ENCODE measurements at places on chromosomes 2 and 18.

DNA sequence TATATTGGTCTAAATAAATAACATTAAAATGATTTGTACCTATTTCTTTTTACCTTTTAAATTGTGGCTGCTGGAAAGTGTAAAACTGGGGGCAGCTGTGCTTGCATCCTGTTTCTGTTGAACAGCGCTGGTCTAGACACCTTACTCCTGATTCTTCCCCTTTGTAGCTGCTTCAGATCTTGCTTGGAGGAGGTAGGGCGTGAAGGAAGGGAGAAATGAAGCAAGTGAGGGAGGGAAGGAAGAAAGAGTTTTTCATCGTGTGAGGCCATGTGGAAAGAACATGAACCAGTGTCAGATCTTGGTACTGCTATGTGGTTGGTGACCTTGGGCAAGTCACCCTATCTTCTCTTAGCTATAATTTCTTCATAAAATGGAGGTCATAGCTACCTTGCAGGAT is 89.0 kb upstream of the SEC11C start:
- no peak for DNase-seq

DNA sequence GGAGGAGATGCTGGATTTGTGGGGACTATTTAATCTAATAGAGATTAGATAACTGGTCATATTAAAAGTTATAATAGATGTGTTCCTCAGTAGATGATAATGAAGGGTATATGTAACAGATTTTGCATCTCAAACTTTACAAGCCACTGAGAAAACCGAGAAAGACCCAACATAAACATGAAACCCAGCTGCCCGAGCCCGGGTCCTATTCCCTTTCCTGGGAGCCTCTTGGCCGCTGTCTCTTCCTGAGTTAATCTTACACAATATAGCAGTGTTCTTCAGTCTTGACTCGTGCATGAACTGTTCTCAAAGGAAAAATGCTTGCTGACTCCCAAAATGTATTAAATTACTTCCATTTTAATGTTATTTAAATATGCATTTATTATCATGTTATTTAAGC is 94.5 kb downstream of the COPS8 start:
- no peak for DNase-seq

GRCh38 chr18:56910967-56911366 is 235.9 kb upstream of the BOD1L2 start:
- no peak for DNase-seq

DNA sequence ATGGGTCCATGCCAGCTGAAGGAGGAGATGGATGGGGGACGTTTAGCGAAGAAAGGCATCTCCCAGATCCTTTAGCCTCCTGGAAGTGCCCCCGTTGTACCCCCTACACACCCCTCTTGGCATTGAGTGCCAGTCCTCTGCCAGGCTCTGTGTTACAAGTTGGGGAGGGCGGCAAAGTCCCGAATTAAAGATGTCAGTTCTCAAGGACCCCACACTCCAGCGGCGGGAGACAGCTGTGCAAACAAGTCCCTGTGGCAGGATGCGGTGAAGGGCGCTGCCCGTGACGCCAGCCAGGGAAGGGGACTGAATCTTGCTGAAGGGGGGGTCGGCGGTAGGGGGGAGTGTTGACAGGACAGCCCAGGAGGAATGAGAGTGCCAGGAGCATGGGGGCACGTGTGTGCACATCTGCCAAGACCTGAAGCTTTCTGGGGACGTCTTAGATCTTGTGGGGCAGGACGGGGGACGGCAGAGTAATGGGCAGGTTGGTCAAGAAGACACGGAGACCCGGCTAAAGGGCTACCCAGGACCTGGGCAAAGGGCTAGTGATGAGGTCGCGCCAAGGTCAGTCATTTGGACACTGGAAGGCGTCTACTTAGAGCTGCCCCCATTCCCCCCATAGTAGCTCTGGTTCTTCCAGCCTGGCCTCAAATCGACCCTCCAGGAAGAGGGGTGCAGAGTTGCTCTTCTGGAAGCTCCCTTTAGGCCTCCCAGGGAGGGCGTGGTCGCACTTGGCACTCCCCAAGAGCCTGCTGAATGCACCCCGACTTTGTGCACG is 2.8 kb upstream of the CTDSP1 start:
- peak; percentile 66 for DNase-seq

GRCh38 chr18:7185701-7186100 is 45.2 kb upstream of the LRRC30 start:
- no peak for DNase-seq

DNA sequence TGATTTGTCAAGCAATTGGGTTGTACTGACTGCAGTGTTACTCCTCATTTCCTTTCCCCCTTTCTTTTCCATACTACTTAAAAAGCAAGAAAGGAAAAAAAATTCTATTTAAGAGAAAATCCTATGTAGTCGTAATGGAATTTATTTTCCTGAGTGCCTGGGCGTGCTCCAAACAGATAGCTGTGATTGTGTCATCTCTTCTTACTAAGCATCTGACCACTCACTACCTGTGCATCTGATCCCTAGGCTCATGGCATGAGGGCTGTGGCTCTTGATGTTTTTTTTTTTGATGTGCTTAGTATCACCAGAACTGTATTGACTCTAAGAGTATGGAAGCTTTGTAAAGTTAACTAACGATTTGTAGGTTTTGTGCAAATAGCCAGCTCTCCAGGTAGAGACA is 19.0 kb downstream of the CRIM1 start:
- no peak for DNase-seq

- DNase-seq: no peak
Measured at GRCh38 chr2:3451926-3452671, 67.2 kb downstream of the ADI1 start.

- no peak for DNase-seq
Measured at GRCh38 chr2:211434773-211435172, 878.4 kb downstream of the CPS1 start.

DNA sequence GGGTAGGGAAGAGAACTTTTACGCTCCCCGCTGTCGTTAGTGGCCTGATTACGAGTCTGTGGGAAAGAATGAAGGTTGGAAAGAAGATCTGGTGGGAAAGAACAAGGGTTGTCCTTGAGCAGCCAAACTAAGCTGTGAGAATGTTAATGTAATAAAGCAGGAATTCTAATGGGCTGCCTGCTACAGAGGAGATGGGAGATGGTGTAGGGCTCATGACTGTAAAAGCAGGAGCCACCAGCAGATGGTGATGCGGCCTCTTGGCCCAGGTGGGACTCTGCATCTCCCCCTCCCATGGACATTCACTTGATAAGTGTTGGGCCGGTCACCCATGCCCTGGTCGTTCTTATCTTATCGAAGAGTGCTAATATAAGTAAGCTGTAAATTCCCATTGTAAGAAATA is 150.0 kb downstream of the NEDD4L start:
- no peak for DNase-seq

DNA sequence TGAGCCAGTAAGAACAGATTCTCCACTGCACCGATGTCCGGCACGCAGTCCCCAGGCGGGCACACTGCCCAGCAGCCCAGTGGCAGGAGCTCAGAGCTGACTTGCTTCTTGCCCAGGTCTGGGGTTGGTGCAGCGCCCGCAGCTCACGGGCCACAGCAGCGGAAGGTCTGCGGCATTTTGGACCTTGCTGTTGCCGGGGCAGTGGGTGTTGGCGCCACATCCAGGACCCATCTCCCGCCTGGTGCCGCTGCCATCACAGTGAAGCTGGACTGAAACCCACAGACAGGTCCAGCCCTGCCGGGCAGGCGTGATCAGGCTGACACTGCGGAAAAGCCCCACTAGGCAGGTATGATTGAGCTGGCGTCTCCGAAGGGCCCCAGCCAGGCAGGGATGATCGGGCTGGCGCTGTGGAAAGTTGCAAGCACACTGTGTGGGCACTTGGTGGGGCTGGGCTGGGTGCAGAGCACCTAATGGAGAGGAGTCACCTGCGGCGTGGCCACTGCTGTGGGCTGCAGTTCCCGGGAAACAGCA is 75.5 kb downstream of the SLC66A2 start:
- no peak for DNase-seq

GRCh38 chr2:161416708-161417437 is 776 bp downstream of the TBR1 start:
- DNase-seq: no peak

GRCh38 chr2:206275312-206276055 is 1.0 kb downstream of the ZDBF2 start:
- peak; percentile 54 for DNase-seq

DNA sequence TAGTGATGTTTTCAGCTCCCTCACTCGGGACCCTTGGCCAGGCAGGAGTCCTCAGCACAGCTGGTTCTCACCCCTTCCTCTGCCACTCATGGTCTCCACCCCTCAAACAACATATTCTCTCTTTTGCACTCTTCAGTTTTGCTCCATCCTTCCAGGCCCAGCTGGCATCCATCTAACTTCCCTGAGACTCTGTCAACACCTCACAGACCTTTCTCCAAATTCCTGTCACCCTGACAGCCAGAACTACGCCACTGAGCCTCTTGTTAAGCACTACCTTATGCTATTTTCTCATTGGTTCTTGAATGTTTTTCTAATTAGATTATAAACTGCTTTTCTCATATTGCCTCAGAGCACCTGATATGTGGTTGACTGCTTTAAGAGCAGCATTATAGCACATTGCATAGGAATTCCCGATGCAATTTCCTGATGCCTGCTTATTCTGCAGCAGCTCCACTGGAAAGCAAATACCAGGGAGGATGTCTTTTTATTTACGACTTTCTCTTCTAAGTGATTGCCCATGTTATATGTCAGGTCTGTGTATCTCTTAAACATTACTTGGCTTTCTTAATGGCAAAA is 12.4 kb upstream of the INO80C start:
- DNase-seq: no peak

DNA sequence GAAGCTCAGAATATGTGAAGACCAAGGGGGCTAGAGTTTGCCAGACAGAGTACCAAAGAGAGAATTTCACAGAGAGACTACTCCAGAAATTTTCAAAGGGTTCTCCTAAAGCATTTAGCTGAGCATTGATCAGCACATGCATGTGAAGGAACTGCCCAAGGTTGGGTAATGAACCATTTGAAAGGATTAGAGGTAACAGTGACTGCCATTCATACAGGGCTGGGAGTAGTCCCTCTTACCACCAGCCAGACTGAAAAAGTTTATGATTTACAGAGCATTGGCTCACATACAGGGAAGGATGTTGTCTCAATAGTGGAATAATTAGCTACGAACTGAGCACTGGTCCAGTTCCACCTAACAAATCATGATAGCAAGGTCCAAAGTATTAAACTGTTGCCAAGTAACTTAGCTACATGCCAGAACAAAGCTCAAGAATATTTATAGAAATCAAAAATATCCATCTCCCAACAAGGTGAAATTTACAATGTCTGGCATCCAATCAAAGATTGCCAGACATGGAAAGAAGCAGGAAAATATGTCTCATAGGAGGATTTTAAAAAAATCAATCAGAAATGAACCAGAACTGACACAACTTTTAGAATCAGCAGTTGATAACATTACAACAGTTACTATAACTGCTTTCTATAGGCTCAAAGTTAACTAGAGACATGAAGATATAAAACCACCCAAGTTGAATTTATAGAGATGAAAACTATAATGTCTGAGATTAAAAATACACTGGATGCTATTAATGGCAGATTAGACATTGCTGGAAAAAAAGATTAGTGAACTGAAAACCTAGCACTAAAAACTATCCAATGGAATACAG is 25.7 kb upstream of the RNF103 start:
- DNase-seq: no peak

GRCh38 chr2:47560107-47560819 is 157.3 kb downstream of the MSH2 start:
- no peak for DNase-seq

GRCh38 chr2:241211276-241211675 is 22.8 kb downstream of the ANO7 start:
- DNase-seq: no peak

DNA sequence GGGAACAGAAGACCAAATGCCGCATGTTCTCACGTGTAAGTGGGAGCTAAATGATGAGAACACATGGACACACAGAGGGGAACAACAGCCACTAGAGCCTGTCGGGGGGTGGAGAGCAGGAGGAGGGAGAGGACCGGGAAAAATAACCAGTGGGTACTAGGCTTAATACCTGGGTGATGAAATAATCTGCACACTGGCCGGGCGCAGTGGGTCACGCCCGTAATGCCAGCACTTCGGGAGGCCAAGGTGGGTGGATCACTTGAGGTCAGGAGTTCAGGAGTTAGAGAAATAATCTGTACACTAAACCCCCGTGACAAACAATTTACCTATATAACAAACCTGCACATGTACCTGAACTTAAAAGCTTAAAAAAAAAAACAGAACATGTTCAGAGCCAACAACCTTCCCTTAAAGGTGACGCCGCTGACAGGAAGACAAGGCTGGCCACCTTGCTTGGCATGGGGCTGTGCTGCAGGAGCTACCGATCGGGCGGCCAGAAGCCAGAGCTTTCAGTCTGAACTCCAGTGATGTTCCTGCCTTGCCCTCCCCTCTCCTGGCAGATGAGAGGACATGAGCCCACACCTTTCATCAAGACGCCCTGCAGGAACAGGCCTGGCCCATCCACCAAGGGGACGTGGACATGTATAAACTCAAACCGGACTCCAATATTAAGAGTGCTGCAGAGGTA is 11.2 kb downstream of the SLC66A2 start:
- no peak for DNase-seq

DNA sequence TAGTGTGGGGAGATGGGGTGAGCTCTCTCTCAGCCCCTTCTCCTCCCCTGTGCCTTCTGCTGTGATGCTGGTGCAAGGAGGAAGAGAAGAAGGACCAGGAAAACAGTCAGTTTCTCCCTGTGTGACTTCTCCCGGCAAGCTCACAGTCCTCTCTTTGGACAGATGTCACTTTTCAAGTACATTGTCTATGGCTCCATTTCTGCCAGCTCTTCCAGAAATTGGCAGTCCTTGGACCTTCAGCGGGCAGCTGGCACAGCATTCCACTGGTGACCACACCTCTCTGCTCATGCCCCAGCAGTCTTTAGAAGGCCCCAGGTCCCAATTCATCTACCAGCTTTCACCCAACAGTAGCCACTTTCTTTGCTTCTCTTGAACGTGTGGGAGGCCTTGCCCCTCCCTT is 63.9 kb downstream of the AOX1 start:
- no peak for DNase-seq

DNA sequence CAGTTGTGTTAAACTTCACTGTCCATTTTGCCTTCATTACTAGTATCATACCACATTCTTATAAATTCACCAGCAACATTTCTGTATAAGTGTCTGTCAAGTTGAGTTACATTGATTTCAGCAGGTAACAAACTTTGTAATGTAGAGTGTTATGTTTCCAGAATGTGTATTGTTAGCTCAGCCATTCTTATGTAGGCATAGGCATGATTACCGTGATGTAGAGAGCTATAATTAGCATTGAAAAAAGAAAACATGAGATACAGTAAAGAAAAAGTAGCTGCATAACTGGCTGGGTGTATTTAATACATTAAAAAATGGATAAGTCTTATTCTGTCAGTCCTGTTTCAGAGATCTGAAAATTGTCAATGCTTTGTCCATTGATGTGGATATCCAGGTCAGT is 8.5 kb downstream of the KCNJ13 start:
- DNase-seq: no peak

All from CD4-positive, CD25-positive, alpha-beta regulatory T cell (primary cell).